ENCODE measurements at places on chromosomes 2 and 18.

GRCh38 chr2:217980036-217980435, 22.8 kb downstream of the TNS1 start:
- DNase-seq: no peak

DNA sequence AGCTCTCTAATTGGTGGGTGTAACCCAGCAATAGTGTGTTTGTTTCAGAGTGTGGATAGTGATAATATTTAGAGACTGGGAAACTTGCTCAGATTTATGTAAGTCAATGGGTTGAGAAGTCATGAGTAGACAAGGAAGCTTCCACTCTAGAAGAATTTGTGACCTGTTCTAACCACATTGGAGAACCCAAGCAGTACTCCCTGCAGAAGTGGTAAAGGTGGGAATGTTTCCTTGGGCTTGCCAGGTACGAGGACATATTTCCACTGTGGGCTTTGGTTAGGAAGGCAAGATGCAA, 350.4 kb downstream of the THSD7B start:
- no peak for DNase-seq

DNA sequence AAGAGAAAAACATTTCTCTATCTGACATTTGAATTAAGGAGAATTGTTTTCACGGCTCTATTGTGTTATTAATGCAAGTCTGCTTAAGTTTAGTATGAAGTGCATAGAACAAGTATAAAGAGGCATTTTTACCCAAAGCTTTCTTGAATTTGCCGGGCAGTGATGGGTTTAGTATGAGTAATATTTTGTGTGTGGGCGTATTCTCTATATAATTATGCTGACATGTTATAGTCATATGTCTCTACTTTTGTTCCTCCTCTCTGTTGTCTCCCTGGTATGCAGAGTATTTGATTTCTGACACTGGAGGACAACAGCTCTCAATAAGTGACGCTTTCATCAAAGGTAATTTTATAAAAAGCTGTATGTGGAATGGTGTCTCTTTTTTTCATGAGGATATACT, 45.9 kb downstream of the PIKFYVE start:
- no peak for DNase-seq

DNA sequence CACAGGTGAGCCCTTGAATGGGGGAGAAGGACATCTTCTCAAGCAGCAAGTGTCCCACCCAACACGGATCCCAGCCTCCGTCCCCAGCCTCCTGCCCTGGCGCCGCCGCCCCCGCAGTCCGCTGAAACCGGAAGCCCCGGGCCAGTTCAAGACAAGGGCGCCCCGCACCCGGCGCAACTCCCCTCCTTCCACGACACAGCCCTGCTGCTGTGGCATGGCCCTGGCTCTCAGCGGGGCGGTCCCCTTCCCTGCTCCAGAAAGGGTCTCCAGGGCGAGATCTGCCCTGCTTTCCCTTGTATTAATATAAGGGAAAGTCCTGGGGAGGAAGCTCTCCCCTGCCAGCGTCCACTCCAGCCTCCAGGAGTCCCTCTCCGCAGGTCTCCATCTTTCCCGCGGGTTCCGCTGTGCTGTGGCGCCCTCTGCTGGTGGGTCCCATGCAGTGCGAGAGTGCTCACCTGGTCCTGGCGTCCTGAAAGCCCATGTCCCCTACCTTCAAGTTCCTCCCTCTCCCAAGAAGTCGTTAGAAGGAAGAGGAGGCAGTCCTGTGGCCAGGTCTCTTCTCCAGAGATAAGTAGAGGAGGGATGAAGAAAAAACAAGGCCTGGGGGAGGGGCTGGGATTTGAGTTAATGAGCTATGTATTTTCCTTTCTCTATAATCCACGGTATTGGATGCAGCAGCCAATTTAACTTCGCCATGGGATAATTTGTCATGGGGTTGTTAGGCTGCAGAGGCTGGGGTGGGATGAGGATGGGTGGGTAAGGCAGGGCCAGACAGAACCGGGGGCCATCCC, 176.0 kb downstream of the SMAD2 start:
- DNase-seq: peak; percentile 55

GRCh38 chr18:37362158-37362890, 203.3 kb downstream of the CELF4 start:
- no peak for DNase-seq

DNA sequence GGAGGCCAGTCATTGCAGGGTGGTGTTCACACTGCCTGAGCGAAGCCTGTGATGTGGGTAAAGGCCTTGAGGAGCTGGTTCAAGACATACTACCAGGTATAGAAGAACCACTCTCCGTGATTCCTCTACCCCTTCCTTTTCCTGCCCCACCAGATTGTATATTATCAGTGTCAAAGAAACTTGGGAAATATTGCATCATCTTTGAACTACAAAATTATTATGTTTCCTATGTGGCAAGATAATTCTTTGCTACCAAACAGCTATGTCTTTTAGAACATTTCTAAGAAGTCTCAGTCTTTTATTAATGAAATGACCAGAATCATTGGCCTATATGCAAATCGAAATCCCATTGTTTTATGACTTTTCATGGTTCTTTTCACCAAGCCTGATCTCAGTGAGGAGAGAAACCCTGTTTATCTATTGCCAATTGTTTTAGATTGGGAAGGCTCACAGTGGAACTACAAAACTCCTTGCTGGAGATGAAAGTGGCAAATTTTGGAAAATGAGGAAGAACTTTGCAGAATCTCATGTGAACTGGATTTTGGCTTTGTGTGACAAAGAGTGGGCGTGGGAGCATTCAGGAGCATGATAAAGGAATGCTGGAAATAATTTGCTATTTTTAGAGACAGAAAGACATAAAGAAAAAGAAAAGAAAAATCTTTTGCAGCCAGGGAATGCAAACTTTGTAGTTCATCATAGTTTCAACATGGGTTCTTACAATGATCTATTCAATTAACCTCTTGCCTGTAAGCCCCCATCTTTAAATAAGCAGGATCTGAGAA, 286.9 kb downstream of the INSIG2 start:
- no peak for DNase-seq

Measured in T-helper 9 cell (primary cell).